ENCODE measurements at places on chromosomes 6 and 20. TPM values are rescaled to one million over a fixed set of nuclear protein-coding genes. Genes with fewer than 3 reads are reported as not detected.

DNA sequence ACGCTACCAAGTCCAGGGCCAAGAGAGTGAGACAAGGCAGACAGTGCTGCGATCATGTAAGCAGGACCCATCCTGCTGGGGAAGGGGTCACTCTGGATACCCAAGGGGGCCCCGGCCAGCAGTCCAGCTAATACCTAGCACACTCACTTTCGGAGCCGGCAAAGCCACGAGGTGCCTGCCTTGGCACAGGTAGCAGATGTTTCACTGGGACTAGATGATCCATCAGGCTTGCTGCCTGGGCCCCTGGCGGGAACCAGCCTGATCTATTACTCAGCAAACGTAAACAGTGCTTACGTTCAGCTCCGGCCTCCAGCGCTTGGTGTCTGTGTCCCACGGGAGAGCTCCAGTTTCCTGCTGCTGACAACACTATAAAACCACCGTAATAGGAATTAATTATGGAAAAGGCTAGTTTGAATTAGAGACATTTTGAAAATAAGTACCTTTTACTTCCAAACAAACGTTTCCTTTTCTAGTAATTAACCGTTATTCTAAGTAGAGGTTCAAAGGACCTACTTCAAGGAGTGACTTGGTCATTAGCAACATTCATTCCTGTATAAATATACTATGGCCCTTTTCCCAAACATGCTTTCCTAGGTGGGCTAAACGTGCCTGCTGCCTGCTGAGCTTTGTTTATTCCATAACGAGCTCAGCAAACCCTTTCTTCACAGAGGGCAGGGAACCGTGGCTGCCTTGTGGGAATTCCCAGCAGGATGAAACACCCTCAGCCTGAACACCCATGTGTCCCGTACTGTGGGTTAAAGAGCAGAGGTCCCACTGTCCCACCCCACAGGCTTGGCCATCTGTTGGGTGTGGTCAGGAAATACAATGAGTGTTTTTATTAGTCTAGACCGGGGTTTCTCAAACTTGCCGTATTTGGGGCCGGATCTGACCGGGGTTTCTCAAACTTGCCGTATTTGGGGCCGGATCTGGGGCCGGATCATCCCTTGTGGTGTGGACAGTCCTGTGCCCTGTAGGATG lies 18.4 kb downstream of the SLC22A23 start:
- DNase-seq: no peak

- no peak for DNase-seq
These were observed 14.7 kb upstream of the TAF4 start for GRCh38 chr20:62080249-62080990.

The HLA-DMB gene
- total RNA-seq: 10.1 TPM

The HSPA1L gene
- 2.9 TPM for total RNA-seq

The MYBL2 gene
- total RNA-seq: not detected

DNA sequence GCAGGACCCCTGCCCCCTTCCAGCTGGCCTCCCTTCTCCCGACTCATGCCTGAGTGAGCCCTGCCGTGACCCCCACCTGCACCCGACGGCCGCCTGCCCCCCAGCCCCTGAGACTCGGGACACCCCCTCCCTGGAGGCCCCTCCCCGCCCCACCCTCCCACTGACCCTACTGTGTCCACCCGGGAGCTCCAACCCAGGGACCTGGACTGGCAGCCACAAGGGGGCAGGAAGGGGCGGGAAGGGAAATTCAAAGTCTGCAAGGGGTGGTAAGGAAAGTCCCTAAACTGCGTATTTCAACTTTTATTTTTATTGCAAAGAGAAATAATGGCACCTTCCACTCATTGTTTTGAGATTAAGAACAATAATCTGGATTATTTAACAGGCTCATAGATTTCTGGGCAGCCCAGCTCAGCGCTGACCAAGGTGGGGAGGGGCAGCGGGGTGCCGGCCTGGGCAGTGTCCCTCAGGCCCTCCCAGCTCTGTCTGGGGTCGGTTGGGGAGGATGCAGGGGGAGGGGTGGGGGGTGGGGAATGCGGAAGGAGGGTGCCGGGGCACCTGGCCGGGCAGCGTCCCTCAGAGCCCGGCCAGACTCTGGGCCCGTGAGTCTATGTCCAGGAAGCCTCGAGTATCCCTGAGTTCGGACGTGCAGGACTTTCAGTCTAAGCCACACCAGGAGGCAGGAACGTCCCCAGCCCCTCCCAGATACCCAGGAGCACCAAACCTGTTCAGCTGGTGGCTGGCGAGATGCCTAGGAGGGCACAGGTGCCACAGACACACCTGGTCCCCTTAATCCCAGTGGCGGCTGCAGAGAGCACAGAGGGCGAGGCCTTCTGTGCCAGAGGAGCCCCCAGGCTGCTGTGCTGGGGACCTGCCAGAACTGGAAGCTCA lies 1.3 kb upstream of the PTK6 start:
- no peak for DNase-seq

DNA sequence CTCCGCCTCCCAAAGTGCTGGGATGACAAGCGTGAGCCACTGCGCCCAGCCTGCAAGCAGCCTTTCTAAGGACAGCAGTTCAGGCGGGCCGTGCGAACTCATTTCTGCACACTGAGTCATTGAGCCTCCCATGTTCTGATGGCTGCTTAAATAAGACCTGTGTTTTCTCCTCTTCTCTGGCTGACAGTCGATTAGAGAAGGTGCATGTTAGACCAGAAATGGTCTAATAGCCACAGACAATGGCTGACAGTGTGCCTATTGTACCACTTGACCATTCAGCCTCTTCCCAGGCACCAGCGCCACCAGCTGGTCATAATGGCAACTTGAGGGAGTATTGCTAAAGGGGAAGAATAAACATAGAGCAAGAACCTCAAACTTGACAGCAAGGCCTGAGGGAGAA lies 6.2 kb downstream of the CST11 start:
- peak; percentile 43 for DNase-seq

- no peak for DNase-seq
These were observed 537.6 kb downstream of the HDGFL1 start for GRCh38 chr6:23106951-23107350.

- no peak for DNase-seq
These were observed 86.9 kb downstream of the RAMACL start for GRCh38 chr6:166499350-166500163.

GRCh38 chr6:52643158-52643557 lies 27.8 kb upstream of the TMEM14A start:
- no peak for DNase-seq

- no peak for DNase-seq
These were observed 56.2 kb downstream of the TMEM242 start for GRCh38 chr6:157267109-157267611.

DNA sequence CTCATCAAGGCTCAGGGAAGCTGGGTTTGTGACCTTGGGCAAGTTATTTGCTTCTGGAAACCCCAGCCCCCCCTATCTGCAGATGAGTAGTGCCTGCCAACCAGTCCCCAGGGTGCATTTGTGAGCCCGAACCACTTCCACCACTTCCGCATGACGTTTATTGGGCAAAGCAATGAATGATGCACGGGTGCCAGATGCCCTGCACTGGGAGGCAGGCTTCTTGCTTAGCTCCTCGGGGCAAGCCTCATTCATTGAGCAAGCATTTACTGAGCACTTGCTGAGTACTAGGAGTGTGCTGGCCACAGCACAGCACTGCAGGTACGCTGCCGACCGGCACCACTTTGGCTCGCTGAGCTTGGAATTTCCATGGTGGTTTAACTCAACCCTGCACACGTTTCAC lies 60.2 kb downstream of the GNAS-AS1 start:
- DNase-seq: no peak

DNA sequence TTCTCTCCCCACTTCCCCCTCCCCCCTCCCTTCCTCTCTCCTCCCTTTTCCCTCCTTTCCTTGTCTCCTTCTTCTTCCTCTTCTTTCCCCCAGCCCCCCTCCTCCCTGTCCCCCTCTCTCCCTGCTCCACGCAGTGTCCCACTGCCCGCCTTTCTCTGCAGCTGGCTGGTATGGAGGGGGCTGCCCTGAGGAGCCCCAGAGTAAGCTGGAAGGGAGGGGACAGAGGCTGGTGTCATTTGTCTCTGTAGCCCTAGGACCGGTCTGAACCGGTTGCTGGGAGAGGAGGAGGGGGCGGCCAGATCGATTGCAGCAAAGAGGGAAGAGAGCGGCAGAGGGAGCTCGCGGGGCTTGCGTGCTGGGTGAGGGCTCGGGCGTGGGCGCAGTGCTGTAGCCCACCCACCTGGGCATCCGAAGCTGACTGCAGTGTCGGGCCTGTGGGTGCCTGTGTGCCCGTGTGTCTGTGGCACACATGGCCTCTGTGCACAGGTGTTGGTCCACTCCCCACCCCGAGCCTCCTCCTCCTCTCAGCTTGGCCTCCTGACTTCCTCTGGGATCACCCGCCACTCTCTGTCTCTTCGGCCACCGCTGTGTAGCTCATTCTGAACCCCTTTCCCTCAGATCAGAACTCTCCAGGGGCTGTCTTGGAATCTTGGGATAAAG lies 50.6 kb downstream of the SRC start:
- no peak for DNase-seq

The PRSS35 gene
- 0.11 TPM for total RNA-seq

DNA sequence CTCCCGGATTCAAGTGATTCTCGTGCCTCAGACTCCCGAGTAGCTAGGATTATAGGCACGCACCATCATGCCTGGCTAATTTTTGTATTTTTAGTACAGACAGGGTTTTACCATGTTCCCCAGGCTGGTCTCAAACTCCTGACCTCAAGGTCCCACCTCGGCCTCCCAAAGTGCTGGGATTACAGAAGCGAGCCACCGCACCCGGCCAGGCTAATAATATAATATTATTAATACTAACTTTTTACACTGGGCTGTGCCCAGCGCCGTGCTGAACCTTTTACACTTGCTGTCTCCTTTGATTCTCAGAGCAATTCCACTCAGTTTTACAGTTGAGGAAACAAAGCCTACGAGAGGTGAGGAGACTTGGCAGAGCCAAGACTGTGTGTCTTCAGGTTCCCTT lies 2.3 kb upstream of the TGM3 start:
- no peak for DNase-seq

- no peak for DNase-seq
These were observed 320.4 kb downstream of the LAMA2 start for GRCh38 chr6:129203190-129203900.

GRCh38 chr20:10034717-10035571 lies at the start of gene ANKEF1:
Gene ANKEF1, plus strand, starts transcription at chr20:10034987. Its CDS starts 3,315 bp downstream, at chr20:10038302.
- peak; percentile 52 for DNase-seq

- no peak for DNase-seq
These were observed 92.0 kb downstream of the ATXN1 start for GRCh38 chr6:16669227-16669626.

The MACROD2 gene
- 2.6 TPM for total RNA-seq

- DNase-seq: peak; percentile 31
These were observed 77.9 kb downstream of the TNFAIP3 start for GRCh38 chr6:137944793-137945498.

DNA sequence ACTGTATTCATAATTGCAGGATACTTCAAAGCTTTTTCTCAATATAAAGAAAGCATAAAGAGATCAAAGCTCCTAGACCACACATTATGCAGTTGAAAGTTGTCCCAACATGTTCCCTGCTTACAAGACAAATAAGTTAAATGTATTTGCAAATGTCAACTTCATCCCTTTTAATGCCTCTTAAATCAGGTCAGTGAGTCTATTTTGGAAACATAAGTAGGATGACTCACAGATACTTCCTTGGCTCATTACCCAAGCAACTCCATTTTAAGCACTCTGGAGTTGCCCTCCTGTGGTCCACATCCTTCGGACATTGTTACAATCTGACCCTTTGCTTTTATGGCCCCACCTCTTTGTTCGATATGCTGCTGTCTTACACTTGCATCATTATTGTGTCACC lies 162.0 kb downstream of the FAXC start:
- DNase-seq: no peak

DNA sequence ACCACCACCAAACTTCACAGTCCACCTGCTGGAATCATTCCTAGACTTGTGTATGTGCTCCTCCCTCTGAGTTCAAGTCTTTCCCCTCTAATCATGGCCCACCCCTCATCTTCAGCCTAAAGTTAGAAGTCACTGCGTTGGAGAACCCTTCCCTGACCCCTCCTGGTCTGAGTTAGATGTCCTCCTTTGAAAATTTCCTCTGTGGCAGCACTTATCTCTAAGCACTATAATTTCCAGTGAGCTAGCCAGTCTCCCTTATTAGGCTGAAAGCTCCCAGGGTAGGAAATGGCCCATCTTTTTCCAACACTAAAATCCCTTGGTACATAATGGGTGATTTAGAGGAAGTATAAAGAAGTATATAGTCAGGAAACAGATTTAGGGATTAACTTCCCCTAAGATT lies 63.2 kb downstream of the SESN1 start:
- no peak for DNase-seq

DNA sequence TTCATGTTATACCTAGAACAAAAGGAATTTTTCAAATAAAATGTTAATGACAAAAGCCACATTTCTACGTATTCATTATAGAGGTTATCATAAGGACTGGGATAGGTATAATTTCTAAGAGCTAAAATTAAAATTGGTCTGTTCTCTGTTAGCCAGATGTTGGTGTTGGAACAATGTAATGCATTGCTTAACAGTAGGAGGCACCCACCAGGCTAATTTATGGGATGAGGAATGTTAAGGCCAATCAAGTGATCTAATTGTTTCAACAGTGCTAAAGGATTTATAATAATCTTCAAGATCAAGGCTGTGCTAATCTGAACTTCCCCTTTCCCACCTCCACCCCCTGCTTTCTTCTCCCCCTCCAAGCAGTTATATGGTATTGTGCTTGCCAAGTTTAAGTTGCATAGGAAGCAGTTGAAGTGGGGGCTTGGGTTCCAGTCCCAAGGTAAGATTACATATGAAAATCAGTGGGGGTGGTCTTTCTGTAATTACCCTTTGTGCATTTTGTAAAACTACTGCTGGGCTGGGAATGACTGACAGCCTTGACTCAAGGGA lies 89.2 kb upstream of the BACH2 start:
- DNase-seq: no peak

DNA sequence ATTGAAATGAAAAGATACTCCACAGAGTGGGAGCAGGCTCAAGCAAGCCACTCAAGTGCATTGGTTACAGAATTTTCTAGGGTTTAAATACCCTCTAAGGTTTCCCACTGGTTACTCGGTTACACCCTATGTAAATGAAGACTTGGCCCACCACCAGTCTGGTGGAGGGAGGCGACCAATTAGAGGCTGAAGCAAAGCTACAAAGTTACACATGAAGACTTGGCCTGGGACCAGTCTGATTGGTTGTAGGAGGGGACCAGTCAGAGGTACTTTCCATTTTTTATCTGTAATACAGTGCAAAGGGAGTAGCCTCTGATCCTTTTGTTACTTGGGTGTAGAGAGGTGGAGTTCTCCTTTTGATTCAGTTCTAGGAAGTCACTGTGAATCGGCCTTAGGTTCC lies 7.6 kb downstream of the SRSF12 start:
- no peak for DNase-seq

The PPDPF gene
- total RNA-seq: 414 TPM

DNA sequence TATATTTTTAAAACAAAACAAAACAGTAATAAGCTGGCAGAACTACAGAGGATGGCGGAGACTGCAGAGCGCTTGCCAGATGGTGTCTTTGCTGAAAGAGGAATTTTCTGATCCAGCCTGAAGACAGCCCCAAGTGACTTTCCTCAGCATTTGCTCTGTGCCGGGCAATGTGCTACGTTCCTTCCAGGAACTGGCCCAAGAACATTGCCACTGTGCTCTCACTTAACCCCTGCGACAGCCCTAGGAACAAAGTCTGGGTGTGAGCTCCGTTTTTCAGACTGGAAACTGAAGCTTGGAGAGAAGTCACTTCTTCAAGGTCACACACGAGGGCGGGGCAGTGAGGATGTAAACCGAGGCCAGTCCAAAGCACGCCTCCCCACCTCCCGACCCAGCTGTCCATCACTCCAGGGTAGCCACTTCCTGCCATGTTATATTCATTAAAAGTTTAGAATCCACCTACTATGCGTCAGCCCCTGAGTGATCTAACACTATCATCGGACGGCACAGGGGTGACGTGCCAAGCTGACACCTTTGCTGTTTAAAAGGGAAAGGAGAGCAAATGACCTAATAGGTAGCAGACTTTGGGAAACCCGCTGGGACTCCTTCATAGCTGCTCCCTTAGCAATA lies 22.3 kb upstream of the BMP7 start:
- no peak for DNase-seq

All from heart right ventricle (tissue), 16 donors.